Activated gamma-delta T cell treated with anti-CD3 and anti-CD28 coated beads, Interleukin-2, amount 50 U/mL, for 16 hours (primary cell): ENCODE measurements at places on chromosomes 2 and 18.

GRCh38 chr2:32559136-32559535 is 68.7 kb upstream of the TTC27 start:
- DNase-seq: no peak

GRCh38 chr2:235235977-235236767 is 257.7 kb upstream of the AGAP1 start:
- no peak for DNase-seq

DNA sequence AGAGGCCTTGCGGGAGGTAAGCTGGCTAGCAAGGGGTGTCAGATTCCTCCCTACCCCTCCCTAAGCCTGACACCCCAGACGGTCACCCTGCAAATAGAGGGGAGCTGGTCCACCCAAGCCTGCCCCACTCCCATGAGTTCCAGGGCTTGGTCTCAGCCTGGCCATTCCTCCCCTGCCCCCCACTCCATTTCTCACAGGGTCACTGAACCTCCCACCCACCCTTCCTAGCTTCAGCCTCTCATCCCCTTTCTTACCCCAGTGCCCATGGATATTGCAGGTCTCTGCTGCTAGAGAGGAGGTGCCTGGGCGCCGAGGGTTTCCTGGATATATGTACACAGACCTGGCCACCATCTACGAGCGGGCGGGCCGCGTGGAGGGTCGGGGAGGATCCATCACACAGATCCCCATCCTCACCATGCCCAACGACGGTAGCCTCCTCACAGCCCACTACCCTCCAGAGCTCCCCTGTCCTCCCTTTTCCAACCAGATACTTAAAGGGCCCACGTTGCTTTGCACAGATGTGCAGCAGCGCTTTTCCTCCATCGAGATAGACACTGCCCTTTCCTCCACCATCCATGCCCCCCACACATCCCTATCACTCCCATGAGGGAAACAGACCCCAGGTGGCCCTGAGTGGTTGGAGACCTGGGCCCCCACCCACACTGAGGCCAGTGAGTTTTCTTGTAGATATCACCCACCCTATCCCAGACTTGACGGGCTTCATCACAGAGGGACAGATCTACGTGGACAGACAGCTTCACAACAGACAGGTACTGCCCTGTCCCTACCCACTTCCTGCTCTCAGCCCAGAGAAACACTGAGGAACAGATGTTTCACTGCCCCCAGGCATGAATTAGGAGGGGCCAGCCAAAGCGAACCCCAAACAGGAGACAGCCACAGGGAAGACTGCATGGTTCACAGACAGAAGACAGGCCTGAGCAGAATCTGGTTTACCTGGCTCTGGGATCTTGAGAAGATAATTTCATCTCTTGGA is 15.2 kb upstream of the ANKRD53 start:
- DNase-seq: no peak

DNA sequence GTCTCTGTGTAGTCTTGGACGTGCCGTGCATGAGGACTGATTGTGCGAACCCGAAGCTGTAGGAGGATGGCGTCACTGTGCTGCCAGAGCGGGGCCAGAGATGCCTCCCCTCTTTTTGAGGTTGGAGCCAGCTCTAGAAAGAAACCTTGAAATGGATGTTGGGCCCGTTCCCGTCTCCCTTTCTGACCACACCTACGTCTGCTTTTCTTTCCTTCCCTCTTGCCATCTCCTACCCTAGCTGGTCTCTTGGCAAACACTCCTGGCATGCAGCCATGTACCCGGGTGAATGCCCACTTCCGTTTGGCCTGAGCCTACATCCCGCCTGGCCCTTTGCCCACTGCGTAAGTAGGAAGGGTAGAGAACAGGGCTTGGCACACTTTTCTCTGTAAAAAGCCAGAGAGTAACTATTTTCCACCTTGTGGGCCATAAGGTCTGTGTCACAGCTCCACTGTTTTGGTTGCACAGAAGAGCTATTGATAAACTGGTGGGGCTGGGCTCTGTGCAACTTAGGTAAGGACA is 37.4 kb downstream of the SH3BP4 start:
- DNase-seq: no peak

- no peak for DNase-seq
Measured at GRCh38 chr2:168758970-168759820, 43.2 kb upstream of the NOSTRIN start.

- DNase-seq: no peak
Measured at GRCh38 chr2:188966079-188966571, 8.0 kb upstream of the COL3A1 start.

DNA sequence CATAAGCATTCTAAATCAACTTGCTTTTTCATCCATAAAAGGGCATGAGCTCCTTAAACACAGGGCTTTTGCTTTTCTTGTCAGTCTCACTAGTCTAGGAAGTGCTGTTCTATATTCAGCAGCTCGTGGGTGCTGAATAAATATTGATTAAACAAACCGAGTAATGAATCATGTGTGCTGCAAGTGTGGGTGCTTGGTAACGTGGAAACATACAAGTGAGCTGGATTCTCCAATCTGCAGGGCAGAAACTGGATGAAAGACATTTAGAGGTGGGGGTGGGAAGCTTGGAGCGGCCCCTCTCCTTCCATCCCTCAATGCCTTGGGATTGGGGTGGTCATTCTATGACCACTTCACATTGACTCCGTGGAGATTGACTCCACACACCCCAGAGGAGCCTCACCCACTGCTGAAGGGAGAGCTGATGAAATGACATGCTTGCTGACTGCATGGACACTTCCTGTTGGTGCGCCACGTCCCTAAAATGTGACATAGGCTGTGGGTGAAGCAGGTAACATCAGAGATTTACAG is 114.6 kb downstream of the DOCK10 start:
- no peak for DNase-seq

DNA sequence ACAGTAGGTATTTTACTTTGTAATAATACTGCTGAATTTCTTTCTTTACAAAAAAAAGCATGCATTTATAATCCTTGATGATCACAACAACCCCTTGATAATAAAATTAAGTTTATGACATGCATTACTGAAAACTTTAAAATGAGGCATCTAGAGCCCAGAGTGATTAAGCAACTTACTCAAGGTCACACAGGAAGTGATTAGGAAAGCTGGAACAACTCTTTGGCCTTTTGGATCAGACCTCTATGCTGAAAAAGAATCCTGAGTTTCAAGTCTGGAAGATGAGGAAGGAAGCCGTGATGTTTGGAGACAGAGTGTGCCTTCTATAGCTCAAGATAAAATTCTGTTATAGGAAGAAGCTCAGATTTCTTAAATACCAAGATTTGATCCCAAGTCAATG is 105.0 kb upstream of the ATP8B1 start:
- no peak for DNase-seq

- DNase-seq: no peak
Measured at GRCh38 chr2:146927080-146927711, 917.6 kb upstream of the ACVR2A start.

GRCh38 chr18:5986257-5986931 is 91.1 kb upstream of the TMEM200C start:
- no peak for DNase-seq

- no peak for DNase-seq
Measured at GRCh38 chr2:219462349-219462748, 27.7 kb downstream of the SPEG start.
